ENCODE measurements at places on chromosomes 5 and 9.

GRCh38 chr9:120408680-120409258 lies 171.2 kb downstream of the CDK5RAP2 start:
- ATAC-seq = no peak

GRCh38 chr5:153823036-153823435 lies 215.7 kb downstream of the FAM114A2 start:
- no peak for ATAC-seq

DNA sequence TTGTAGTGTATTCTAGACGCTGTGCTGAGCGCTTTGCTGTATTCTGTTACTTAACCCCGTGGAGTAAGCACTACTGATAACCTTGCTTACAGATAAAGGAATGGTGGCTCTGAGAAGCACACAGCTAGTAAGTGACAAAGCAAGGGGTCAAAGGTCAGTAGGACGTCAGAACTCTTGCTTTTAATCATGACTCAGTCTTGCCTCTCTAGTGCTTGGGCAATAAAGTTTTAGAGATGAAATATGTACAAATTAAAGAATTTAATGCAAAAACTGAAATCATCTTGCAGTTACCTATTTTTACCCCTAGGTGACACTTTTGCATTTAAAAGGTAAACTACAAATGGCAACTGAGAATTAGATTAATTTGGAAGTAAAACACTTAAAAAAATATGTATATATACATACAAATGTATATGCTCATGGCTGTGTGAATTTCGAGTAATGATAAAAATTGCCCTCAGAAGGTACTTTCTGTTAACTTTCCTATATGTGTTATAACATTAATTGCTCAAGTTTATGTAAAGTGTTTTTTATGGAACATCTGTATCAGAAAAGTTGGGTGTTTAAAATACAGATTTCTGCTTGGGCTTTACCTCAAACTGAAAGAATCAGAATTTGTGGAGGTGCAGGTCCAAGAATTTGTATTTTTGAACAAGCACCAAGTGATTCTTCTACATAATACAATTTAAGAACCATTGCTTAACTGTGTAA lies 175.1 kb upstream of the DAB2 start:
- no peak for ATAC-seq

- ATAC-seq = no peak
These were observed 37.3 kb upstream of the TRIO start for GRCh38 chr5:14105718-14106410.
